ENCODE measurements at places on chromosomes 2 and 18. TPM values are rescaled to one million over a fixed set of nuclear protein-coding genes. Genes with fewer than 3 reads are reported as not detected.

Gene DNAJC5G
- not detected for total RNA-seq

Gene BCL2L11
- 8.1 TPM for total RNA-seq

Gene PRKAG3
- not detected for total RNA-seq

Gene IL1B
- total RNA-seq = 0.07 TPM

Gene ITGB6
- total RNA-seq = 0.87 TPM

Gene NCK2
- 21.0 TPM for total RNA-seq

Gene SNED1
- 1.1 TPM for total RNA-seq

Gene SERPINB12
- total RNA-seq = not detected

Gene SERPINB10
- total RNA-seq = not detected

Gene GMCL1
- total RNA-seq = 10.0 TPM

Gene PTPRN
- total RNA-seq = 1.2 TPM

Gene UGT1A8
- 0.10 TPM for total RNA-seq

Gene TSGA10
- 2.7 TPM for total RNA-seq

Gene SCYGR4
- not detected for total RNA-seq

Gene RBKS
- total RNA-seq = 8.4 TPM

Gene FSHR
- not detected for total RNA-seq

Gene RNF152
- 0.22 TPM for total RNA-seq

Gene DDX18
- 59.8 TPM for total RNA-seq

Gene VWC2L
- not detected for total RNA-seq

Gene LINC00305
- total RNA-seq = not detected

Gene ACVR1C
- total RNA-seq = 0.03 TPM

Gene DAW1
- 2.1 TPM for total RNA-seq

Gene LONRF2
- total RNA-seq = 1.7 TPM

Gene CLEC4F
- total RNA-seq = not detected

Gene TBR1
- total RNA-seq = 0.05 TPM

Gene AKAIN1
- total RNA-seq = not detected

Gene KCNIP3
- total RNA-seq = 2.3 TPM

Gene MYL1
- total RNA-seq = not detected

Gene COL6A3
- total RNA-seq = 0.24 TPM

Gene HOXD12
- total RNA-seq = not detected

Gene NDUFS1
- 64.3 TPM for total RNA-seq

Gene LIMS4
- total RNA-seq = 0.60 TPM

Gene CMPK2
- 0.34 TPM for total RNA-seq

Gene LOXHD1
- total RNA-seq = not detected

Gene DOK6
- not detected for total RNA-seq

Gene RBBP8
- total RNA-seq = 19.8 TPM

Gene NEU2
- total RNA-seq = not detected

Gene RAPH1
- total RNA-seq = 8.1 TPM

Gene TANC1
- total RNA-seq = 7.9 TPM

Gene CCDC148
- total RNA-seq = 0.62 TPM

Gene HS6ST1
- total RNA-seq = 12.0 TPM

Gene EFEMP1
- total RNA-seq = 39.6 TPM

Gene TUBA4A
- 225 TPM for total RNA-seq

Gene ACMSD
- total RNA-seq = not detected

Gene UGT1A3
- 0.09 TPM for total RNA-seq

Gene PLEKHH2
- total RNA-seq = 2.1 TPM

Gene VAMP5
- 0.16 TPM for total RNA-seq

Gene PLCL1
- total RNA-seq = not detected

Gene SPC25
- 19.4 TPM for total RNA-seq

Gene REG3A
- not detected for total RNA-seq

Gene BUB1
- total RNA-seq = 35.4 TPM

Gene FEV
- not detected for total RNA-seq

Gene LIMS2
- total RNA-seq = 10.2 TPM

Gene EGR4
- total RNA-seq = 0.19 TPM

Gene CRACDL
- 3.6 TPM for total RNA-seq

Gene B4GALT6
- 4.1 TPM for total RNA-seq

Gene TNFRSF11A
- 7.1 TPM for total RNA-seq

Gene FBXO36
- 0.93 TPM for total RNA-seq
